ENCODE measurements at places on chromosomes 11 and 22. TPM values are rescaled to one million over a fixed set of nuclear protein-coding genes. Genes with fewer than 3 reads are reported as not detected.

The SMPD1 gene
- total RNA-seq, result 48.6 TPM

GRCh38 chr11:125345421-125346178, 150.5 kb downstream of the FEZ1 start:
- peaks cover 11% of the 10 kb centered on the region for H3K4me1 ChIP-seq
- H3K4me3 ChIP-seq, result peak overlapping the region; percentile 16
- no peaks in the 10 kb centered on the region for H3K27me3 ChIP-seq
- H3K36me3 ChIP-seq, result no peaks in the 10 kb centered on the region

GRCh38 chr22:39746600-39747262, 146.8 kb downstream of the ENTHD1 start:
- no peak for DNase-seq
- H3K27ac ChIP-seq, result no peak overlapping the region
- no peaks in the 10 kb centered on the region for H3K27me3 ChIP-seq
- H3K4me1 ChIP-seq, result no peaks in the 10 kb centered on the region

GRCh38 chr11:119566319-119566718, 143.3 kb upstream of the THY1 start:
- H3K27ac ChIP-seq, result no peak overlapping the region
- no peaks in the 10 kb centered on the region for H3K27me3 ChIP-seq
- no peak overlapping the region for H3K4me3 ChIP-seq

DNA sequence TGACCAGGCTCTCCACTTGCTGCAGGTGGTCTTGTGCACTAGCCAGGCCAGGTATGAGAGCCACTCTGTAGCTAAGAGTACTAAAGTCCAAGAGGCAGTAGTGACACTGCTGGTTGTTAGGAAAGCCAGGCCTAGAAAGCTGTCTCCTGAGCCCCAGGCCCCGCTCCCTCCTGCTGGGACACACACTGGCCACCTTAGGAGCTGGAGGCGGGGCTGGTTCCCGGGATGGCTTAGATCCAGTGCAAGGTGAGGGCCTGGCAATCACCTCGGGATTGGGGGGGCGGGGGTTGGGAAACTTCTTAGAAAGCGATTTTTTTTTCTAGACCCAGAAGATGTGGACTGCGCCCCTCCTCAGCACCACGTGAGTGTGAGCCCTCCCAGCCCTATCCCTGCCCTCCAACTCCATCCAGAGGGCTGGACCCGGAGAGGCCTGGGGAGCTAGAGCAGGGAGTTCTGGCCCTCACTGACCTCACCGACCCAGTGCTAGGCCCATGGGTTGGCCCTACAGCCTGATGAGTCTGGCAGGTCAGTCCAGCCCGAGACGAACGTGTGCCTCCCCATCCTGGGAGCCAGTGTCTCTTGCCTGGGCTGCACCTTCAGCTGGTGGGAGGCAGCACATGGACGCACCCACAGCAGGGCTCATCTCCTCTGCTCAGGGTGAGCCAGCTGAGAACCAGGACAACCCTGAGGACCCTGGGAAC, 18.1 kb downstream of the SLC37A2 start:
- no peaks in the 10 kb centered on the region for H3K27me3 ChIP-seq
- no peak overlapping the region for H3K4me3 ChIP-seq
- H3K36me3 ChIP-seq, result no peaks in the 10 kb centered on the region
- DNase-seq, result no peak
- no peak overlapping the region for H3K27ac ChIP-seq
- no peaks in the 10 kb centered on the region for H3K4me1 ChIP-seq

The SERHL2 gene
- total RNA-seq, result 3.1 TPM

- H3K27ac ChIP-seq, result no peak overlapping the region
- H3K36me3 ChIP-seq, result no peaks in the 10 kb centered on the region
- H3K4me3 ChIP-seq, result no peak overlapping the region
- no peaks in the 10 kb centered on the region for H3K4me1 ChIP-seq
- DNase-seq, result no peak
- H3K27me3 ChIP-seq, result no peaks in the 10 kb centered on the region
These were observed 26.9 kb downstream of the APOBEC3H start for GRCh38 chr22:39123751-39124581.

- no peaks in the 10 kb centered on the region for H3K36me3 ChIP-seq
- H3K4me1 ChIP-seq, result no peaks in the 10 kb centered on the region
- H3K27me3 ChIP-seq, result no peaks in the 10 kb centered on the region
These were observed 6.4 kb upstream of the SLC17A6 start for GRCh38 chr11:22331771-22332170.

DNA sequence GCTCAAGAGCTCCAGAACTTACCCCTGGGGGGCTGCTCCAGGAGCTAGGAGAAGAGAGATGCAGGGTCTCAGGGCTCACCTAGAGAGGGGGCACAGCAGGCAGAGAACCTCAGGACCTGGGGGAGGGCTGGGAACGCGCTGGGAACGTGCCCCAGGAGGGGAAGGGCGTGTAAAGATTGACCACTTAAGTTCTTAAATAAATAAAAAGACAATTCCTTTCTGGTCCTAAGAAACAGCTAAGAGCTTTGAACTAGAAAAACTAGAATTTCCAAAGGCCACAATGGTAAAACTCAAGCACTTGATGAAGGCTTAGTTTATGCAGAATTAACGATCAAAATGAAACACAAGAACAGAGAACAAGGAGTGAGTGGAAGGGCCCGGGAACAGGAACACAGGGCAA, 89.1 kb downstream of the CELSR1 start:
- DNase-seq, result no peak
- H3K27me3 ChIP-seq, result no peaks in the 10 kb centered on the region
- H3K4me1 ChIP-seq, result no peaks in the 10 kb centered on the region
- H3K4me3 ChIP-seq, result no peak overlapping the region

DNA sequence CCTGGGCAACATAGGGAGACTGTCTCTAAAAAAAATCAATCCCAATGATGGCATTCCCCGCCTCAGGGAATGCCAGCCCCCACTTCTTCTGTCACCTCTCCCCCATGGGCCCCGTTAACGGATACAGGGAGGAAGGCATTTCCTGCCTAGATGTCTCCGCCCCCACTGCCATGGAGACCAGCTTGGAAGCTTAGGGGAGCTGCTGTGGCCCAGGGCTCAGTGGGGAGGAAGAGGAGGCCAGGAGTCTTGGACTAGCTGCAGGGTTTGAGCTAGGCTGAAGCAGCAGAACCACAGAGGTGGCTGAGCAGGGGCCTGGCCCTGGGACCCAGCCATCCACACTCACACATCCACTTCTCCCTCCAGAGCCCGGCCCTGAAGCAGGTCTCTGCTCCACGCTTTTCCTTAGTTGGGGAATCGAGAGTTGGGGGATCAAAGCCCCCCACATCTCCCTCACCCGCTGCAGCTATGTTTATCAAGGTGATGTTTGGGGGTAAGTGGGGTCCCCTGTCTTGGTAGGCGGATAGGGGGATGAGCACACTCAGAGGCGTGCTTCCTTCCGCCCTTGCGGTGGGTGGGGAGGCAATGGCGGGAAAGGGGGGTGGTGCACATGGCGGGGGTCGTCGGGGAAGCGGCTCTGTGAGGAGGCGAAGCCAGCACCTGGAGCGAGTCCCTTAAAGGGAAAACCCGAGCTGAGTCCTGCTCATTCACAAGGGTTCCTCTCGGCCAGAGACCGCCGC, at the start of gene C22orf15:
C22orf15 (plus strand) TSS at position 149 of the 737 bp plus-strand sequence; CDS start at position 466, 317 bp downstream.
- H3K4me1 ChIP-seq, result peaks cover 15% of the 10 kb centered on the region
- H3K27ac ChIP-seq, result no peak within 1 kb of the TSS
- H3K4me3 ChIP-seq, result peak within 1 kb of the TSS; percentile 16

The PDE2A gene
- total RNA-seq, result 403 TPM

The CSNK1E gene
- 185 TPM for total RNA-seq

DNA sequence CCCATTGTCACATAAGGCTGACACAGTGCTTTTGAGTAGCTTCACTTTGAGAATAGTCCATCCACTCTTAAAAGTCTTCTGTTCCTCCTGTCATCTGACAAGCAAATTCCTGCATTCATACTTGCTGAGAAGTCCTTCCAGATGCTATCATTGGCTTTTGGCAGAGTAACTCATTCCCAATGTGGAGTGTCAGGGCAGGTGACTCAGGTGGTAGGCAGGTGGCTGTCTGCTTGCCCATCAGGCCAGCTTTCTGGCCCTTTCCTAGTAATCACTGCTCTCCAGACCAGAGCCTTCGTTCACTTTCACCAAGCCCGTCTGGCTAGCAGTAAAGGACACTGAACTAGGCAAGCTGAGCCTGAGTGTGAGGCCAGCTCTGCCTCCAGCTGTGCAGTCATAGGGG, 162.5 kb upstream of the CCDC90B start:
- DNase-seq, result no peak
- no peak overlapping the region for H3K4me3 ChIP-seq
- no peaks in the 10 kb centered on the region for H3K4me1 ChIP-seq
- H3K36me3 ChIP-seq, result no peaks in the 10 kb centered on the region
- H3K27ac ChIP-seq, result no peak overlapping the region

The OR9G4 gene
- total RNA-seq, result not detected

The LMNTD2 gene
- 1.1 TPM for total RNA-seq

GRCh38 chr22:30877662-30878515, 90.7 kb downstream of the MORC2 start:
- DNase-seq, result no peak
- no peaks in the 10 kb centered on the region for H3K36me3 ChIP-seq
- no peaks in the 10 kb centered on the region for H3K27me3 ChIP-seq
- no peaks in the 10 kb centered on the region for H3K4me1 ChIP-seq
- no peak overlapping the region for H3K4me3 ChIP-seq
- H3K27ac ChIP-seq, result no peak overlapping the region

DNA sequence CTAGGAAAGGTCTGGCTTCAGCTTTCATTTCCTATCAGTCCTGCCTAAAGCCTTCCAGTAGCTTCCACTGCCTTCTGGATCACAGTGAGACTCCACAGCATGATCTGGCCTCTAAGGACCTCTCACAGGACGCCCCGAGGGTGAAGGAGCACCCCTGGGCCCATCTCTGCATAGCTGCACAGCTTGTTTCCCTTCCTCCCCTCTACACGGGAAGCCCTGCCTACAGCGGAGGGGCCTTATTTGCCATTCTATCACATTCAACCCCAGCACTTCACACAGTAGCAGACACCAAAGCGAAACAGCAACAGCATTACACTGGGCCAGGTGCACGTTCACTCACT, 162.3 kb upstream of the GRK3 start:
- no peaks in the 10 kb centered on the region for H3K36me3 ChIP-seq
- no peak for DNase-seq
- peaks cover 8% of the 10 kb centered on the region for H3K4me1 ChIP-seq
- no peaks in the 10 kb centered on the region for H3K27me3 ChIP-seq

- H3K4me3 ChIP-seq, result no peak overlapping the region
- no peaks in the 10 kb centered on the region for H3K4me1 ChIP-seq
- no peak for DNase-seq
- H3K27ac ChIP-seq, result no peak overlapping the region
These were observed 161.9 kb upstream of the TTC12 start for GRCh38 chr11:113152500-113152899.

The CHRM1 gene
- total RNA-seq, result not detected

GRCh38 chr11:117914398-117914761, 14.8 kb downstream of the TMPRSS13 start:
- no peaks in the 10 kb centered on the region for H3K27me3 ChIP-seq
- H3K27ac ChIP-seq, result no peak overlapping the region
- H3K4me3 ChIP-seq, result no peak overlapping the region
- H3K36me3 ChIP-seq, result no peaks in the 10 kb centered on the region
- no peak for DNase-seq

The ARFIP2 gene
- 87.8 TPM for total RNA-seq

The MCAT gene
- 4.6 TPM for total RNA-seq

The HORMAD2 gene
- total RNA-seq, result not detected

DNA sequence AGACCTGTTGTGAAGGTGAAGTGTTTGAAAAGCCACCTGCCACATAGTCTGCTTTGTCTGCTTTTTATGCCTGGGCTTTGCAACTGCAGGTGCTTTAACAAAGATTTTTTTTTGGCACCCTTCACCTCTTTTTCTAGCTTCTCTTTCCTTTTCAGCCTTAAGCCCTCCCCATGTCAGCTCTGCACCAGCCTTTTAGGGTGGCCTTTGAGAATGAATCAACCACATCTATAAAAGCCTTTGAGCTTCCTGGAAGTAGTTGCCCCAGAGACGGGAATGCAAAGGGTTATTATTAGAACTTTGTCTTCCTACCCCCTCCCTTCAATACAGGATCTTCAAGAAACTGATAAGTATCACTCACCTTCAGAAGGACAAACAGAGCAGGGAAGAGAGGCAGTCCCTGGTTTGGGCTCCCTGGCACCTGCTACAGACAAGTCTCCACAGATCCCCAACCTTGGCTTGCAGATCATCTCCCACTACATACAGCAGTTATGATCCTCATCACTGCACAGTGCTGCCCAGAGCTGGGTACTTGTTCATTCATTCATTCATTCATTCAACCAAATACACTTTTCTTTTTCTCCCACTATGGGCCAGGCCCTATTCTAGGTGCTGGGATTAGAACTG, 8.0 kb downstream of the PVALB start:
- no peak overlapping the region for H3K27ac ChIP-seq
- no peaks in the 10 kb centered on the region for H3K4me1 ChIP-seq
- H3K27me3 ChIP-seq, result no peaks in the 10 kb centered on the region
- DNase-seq, result no peak
- H3K4me3 ChIP-seq, result no peak overlapping the region
- no peaks in the 10 kb centered on the region for H3K36me3 ChIP-seq

DNA sequence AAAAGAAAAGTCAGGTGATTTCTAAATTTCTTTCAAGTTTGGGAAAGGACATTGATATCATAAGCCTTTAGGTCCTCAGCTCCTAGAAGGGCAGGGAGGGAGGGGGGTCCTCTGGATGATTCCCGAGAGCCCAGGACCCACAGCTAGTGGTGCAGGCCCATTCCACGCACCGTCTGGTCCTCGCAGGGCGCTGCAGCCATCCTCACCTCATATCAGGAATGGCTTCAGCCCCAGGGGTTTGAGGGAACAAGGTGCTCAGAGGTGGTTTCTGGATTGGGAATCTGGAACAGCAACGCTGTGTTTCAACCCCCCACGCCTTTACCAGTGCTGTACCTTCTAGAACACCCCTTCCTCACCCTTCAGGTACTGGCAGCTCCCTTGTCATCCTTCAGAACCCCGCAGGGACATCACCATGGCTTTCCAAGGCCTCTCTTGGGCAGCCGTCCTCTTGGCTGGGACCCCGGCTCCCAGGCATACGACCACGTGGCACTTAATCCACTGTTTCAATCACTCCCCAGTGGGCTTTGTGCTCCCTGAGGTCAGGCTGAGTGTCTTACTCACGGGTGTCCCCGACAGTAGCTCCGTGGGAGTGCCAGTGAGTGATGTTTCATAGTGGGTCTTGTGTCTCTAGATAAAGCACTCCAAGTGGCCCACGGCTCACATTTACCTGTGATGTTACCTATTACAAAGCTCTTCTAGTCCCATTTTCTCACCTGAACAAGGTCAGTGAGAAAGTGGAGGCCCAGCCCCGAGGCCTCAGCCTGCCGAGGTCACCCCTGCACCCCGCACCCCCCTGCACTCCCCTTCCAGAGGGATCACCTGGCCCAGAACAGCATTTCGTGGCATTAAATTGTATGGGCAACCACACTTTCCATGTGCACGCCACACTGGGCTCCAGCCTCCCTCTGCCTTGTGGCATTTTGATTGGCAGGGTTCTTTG, 93.9 kb downstream of the MORC2 start:
- H3K4me3 ChIP-seq, result no peak overlapping the region
- peaks cover 6% of the 10 kb centered on the region for H3K4me1 ChIP-seq
- no peak for DNase-seq
- H3K36me3 ChIP-seq, result no peaks in the 10 kb centered on the region
- no peak overlapping the region for H3K27ac ChIP-seq

Measured in ascending aorta (tissue), 2 donors.